ENCODE measurements at places on chromosomes 6 and 20.

DNA sequence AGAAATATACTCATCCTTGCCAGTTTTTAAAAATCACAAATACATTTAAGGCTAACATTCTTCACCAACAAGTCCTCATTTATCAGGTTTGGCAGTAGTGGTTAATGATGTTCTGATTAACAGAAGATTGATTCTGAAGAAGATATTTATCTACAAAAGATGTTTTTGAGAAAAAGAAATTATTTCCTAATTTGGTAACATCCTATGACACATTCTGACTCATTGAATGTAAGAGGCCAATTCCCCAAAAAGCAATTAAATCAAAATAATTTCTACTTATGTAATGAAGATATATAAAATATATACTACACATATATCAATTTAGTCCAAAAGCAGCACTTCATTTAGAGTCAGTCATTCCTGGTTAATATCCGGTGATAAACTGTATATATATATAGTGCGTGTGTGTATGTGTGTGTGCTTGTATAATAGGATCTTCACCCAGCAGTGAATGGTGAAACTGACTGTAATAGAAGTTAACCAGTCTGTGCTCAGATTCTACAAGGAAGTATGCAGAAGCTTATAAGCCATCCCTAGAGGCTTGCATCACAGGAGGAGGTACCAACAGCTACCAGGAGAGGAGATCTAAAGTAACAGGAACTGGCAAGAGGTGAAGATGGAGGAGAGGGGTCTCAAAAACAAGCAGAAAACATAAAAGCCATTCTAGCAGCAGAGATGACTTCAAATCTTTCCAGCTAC, 82.9 kb upstream of the MARCKS start:
- DNase-seq = no peak

DNA sequence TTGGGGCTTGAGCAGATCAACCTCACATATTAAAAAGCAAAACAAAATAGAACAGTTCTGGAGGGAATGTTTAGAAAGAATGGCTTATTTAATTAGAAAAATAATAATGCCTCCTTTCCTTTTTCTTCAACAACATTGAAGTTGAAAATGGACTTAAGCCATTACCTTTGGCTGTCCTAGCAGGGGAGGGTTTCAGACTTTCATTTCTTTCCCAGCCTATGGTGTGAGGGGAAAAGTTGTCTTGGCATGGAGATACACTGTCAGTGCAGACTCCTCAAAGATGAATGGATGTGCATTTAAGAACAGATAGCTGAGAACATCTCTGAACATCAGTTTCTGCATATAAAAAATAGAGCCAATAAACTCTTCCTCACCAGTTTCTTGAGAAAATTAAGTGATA, 169.5 kb downstream of the PAX1 start:
- DNase-seq = no peak

- DNase-seq = no peak
Measured at GRCh38 chr20:44646641-44647274, 4.7 kb downstream of the ADA start.

DNA sequence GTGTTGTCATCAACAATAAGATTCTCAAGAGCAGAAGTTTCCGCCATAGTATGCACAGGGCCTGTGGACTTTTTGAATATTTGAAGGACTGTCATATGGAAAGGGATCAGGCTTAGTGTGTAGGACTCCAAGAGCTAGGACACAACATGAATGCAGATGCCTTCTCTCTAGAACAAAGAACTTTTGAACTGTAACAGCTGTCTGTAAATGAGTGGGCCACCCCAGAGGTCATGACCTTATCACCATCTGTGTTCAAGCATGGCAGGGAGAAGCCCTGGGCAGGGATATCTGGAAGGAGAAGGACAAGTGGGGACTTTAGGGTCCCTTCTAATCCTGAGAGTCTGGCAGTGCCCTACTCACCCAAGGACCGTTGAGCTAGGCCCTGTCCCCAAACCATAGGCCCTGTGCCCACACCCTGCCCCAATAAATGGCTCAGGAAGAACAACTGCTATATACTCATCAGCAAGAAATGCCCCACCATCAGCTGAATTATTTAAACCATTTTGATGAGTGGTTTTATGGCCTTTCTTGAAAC, 70.6 kb downstream of the MTHFD1L start:
- no peak for DNase-seq

DNA sequence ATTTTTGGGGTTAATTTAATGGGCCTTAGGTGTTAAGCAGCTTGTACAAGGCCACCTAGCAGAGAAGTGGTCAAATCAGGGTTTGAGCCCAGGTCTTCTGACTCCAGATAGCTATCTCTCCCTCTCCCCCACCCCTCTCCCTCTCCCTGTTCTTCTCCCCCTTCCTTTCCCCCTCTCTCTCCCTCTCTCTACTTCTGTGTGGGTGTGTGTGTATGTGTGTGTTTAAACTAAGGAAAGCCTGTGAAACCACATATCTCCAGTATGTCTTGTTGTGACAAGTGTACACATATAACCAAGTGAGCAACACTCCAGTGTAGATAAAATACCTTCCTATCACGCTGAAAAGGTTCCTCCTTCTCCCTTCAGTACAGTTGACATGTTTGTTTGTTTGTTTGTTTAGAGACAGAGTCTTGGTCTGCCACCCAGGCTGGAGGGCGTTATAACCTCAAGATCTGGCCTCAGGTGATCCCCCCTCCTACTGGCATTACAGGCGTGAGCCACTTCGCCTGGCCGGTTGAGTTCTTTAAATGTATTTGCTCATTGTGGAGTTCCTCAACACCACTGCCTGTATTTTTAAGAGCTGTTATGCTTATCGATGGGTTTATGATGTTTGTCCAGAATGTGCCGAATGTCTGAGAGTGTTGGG, 140.4 kb downstream of the JARID2 start:
- DNase-seq = no peak

DNA sequence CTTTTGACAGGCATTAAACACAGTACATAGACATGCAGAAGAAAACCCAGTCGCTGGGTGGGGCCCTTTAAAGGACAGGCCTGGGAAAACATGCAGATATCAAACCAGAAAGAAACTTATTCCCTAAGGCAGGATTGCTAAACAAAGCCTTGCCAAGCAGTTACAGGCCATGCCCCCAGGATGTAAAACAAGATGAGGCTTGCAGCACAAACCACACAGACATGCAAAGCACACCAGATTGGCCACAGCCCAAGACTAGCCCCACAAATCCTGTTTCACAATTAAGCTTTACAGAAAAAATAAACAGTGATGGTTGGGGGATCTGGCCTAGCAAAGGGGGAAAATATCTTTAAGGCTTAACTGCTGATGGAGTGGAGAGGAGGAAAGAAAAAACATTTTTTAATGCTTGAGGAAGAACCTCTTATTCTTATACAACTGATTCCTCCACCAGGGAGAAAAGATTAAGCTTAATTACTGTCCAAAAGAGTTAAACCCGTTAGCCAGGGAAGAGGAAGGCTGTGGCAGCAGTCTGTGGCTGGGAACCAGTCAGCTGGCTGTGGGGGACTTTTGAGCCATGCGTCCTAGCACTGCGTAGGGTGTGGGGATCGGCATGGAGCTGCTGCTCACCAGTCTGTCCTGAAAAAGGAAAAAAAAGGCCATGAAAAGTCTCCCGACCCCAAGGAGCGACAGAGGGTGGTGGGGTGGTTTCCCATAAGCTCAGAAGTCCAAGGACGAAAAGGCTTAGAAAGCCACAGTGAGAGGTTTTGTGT, 28.4 kb downstream of the COL19A1 start:
- DNase-seq = no peak

DNA sequence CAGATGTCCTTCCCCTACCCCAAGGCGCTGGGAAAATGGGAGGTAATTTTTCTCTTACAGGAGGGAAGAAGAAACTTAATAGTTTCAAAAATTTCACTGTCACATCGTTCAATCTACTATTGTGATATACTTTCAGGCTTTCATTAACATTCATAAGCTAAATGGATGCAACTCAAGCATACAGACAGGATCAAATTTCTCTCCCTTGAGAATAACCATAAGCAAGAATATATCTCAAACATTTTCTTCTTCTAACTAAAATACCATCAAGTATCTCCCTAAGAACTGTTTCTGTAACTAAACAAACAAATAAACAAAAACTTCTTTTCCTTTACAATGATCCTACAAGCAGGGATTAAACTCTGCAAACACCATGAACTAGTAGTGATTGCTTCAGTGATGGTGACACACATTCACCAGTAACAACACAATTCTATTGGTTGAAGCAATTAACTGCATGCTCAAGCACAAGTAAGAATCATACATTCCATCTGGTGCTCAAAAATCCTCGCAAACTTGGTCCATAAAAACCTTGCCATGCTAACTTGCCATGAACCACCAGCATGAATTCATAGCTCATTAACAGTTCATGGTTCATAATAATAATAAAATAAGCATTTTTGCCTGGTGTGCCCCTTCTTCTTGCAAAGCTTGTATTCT, 183.8 kb downstream of the PTPRK start:
- no peak for DNase-seq

DNA sequence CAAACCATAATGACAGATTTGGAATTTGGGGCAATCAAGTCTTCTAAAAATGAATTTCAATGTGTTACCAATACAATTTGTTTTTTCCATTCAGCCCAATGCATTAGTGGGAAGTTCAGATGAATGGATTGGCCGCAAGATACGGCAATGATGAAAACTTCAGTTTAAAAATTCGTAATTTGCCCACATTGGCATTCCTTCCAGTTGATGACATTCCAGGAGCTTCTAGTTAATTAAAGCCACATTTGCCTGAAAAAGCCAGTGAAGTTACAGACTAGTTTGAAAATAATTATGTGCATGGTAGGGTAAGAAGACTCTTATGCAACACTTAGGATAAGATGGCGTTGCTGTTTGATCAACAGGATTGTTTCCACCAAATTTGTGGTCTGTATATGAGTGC, 46.2 kb downstream of the NHLRC1 start:
- no peak for DNase-seq

DNA sequence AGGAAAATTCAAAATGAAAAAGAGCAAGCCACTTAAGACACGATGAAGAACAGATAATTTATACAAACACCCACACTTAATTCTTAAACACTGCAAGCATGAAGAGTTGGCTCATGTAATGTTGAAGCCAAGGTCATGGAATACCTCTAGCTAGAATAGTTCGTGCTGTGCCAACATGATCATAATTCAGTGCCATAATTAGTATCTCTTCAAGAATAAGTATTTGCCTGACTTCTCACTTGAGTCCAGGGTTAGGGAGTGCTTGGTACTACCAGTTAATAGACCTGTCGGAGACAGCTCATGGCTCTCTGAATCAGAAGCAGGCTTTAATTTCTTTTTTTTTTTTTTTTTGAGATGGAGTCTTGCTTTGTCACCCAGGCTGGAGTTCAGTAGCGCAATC, 206.3 kb downstream of the UNC5CL start:
- DNase-seq = no peak

GRCh38 chr20:5448449-5449118, 131.8 kb upstream of the PROKR2 start:
- peak; percentile 37 for DNase-seq

GRCh38 chr20:10508060-10508459, 73.0 kb downstream of the SLX4IP start:
- no peak for DNase-seq

DNA sequence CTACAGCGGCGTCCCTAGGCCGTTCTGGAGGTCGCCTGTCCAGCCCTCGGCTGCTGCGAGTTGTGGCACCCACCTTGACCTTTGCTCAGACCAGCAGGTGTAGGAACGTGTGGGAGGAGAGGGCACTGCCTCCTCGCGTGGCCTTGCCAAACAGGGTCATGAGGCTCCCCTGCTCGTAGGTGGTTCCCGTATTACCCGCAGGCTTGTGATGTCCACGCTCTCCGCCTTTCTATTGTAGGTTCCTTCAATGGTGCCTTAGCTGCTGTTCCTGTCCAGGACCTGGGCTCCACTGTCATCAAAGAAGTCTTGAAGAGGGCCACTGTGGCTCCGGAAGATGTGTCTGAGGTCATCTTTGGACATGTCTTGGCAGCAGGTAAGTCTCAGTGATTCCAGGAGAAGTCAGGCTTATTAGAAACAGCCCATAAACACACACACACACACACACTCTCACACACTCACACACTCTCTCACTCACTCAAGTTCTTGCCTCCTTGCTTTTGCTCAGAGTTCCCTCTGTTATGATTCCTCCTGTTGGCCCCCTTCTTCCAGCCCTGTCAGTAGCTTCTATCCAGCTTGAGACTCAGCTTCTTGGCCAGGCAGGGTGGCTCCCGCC, 942 bp downstream of the ACAT2 start:
- peak; percentile 58 for DNase-seq

GRCh38 chr20:44350567-44350966, 4.9 kb upstream of the HNF4A start:
- no peak for DNase-seq

DNA sequence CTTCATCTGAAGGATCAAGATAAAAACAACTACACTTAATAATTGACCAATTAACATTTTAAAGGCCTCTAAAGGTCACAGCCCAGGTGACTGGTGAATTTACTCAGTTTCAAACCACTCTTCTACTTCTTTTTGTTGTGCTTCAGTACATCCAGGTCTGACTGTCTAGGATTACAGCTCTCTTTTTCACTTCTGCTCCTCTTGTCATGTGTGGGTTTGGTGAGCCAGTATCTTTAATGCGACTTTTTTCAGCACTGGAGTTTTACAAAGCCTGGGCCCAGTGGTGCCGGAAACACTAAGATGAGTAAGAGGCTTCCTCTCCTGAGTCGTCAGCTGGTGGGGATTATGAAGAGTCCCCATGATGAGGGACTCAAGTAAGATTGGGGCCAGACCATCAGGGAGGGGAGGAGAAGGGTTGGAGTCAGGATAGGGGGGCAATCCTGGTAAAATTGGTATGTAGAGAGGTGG, 27.0 kb downstream of the HECA start:
- no peak for DNase-seq

GRCh38 chr20:12925210-12925755, 83.5 kb upstream of the SPTLC3 start:
- DNase-seq = peak; percentile 80

DNA sequence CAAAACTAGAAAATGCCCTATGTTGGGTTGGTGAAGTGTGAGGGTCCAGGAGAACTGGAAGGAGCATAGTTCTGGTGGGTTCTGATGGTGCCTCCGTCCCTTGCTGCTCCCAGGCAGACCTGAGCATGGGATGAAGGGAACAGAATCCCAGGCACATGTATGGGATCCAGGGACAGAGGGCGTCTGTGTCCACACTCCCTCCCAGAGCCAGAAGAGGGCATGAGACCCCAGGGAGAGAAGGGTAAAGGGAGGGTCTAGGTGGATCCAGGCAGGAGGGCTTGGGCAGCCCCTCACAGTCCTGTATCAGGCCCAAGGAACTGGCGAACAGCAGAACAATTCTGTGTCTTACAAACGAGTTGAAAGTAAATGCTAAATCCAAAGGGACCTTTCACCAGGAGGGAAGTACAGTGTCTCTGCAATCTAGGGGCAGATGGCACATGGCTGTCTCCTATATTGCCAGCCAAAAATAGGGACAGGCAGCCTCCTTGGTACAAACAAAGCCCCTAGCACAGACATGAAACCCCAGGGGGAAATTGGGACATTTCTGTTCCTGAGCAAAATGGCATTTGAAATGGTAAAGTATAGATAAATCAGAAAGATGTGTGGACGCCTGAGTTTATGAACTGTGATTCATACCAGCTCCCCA, 2.5 kb upstream of the BPIFA1 start:
- DNase-seq = no peak

- DNase-seq = no peak
Measured at GRCh38 chr6:151051164-151051563, 185.7 kb downstream of the MTHFD1L start.

Measured in NCI-H146 (cell line).